Upper lobe of left lung (tissue), 6 donors: ENCODE measurements at places on chromosomes 11 and 22. TPM values are rescaled to one million over a fixed set of nuclear protein-coding genes. Genes with fewer than 3 reads are reported as not detected.

The MUC6 gene
- total RNA-seq = 0.06 TPM

GRCh38 chr11:45354976-45355705, 69.0 kb upstream of the SYT13 start:
- DNase-seq = peak; percentile 84

DNA sequence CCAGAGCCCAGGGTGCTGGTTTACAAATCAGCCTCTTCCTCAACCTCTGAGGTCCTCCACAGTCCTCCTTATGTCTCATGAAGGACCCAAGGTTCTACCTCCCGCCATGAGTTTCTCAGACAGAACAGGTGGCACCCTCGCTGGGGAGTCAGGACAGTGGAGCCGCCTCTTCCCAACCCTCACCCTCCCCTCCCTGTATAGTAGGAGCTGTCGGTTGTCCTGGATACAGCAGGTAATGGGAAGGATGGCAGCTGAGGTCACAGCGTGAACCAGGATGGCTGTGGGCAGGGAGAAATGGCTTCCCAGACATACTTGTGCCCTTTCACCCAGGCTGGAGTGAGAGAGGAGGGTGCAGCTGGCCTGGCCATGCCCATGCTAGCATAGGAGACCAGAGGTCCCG, 134.6 kb downstream of the CHST1 start:
- DNase-seq = no peak

The RAPSN gene
- 1.0 TPM for total RNA-seq

The MYBPC3 gene
- not detected for total RNA-seq

DNA sequence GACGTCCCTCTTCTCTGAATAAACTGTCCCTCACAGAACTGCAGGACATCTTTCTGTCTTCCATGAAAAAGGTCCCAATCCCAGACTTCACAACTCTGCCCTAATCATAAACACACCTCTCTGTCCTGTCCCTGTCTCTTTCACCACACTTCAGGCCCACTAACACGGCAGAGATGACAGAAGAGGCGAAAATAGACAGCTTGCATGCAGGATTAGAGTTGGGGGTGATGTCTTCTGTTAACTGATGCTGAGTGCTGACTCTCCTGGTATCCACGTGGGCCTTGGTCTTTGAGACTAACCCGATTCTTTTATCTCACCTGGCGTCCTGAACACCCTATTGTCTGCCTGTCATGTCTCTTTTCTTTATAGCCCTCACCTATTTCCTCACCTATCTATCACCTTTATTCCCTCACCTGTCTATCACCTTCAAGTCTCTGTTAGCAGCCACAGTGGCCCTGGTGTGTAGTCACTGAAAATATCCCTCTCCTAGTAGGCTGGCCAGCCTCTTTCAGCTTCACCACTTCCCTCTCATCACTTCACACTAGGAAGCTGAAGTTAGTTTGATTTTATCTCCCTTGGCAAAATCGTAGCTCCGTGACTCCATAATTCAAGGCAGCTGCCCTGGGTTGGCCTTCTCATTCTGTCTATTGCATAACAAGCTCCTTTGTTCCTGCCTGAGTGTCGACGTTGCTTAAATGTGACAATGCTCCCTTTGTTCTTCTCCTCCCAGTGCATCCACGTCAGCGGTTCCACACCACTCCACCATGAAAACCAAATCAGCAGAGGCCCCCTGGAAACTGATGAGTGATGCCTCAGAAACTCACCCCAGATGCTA, 30.6 kb upstream of the DRD2 start:
- DNase-seq = no peak

GRCh38 chr11:78669249-78669648, 94.6 kb upstream of the NARS2 start:
- DNase-seq = peak; percentile 50

GRCh38 chr11:76620489-76620888, 50.1 kb downstream of the LRRC32 start:
- DNase-seq = no peak

The APOL2 gene
- 50.4 TPM for total RNA-seq

GRCh38 chr22:43314611-43315010, 28.6 kb downstream of the SCUBE1 start:
- DNase-seq = no peak

GRCh38 chr11:73977856-73978519, 4.7 kb downstream of the UCP2 start:
- no peak for DNase-seq

The FIBIN gene
- total RNA-seq = 27.6 TPM

The CHRNA10 gene
- total RNA-seq = 2.4 TPM

DNA sequence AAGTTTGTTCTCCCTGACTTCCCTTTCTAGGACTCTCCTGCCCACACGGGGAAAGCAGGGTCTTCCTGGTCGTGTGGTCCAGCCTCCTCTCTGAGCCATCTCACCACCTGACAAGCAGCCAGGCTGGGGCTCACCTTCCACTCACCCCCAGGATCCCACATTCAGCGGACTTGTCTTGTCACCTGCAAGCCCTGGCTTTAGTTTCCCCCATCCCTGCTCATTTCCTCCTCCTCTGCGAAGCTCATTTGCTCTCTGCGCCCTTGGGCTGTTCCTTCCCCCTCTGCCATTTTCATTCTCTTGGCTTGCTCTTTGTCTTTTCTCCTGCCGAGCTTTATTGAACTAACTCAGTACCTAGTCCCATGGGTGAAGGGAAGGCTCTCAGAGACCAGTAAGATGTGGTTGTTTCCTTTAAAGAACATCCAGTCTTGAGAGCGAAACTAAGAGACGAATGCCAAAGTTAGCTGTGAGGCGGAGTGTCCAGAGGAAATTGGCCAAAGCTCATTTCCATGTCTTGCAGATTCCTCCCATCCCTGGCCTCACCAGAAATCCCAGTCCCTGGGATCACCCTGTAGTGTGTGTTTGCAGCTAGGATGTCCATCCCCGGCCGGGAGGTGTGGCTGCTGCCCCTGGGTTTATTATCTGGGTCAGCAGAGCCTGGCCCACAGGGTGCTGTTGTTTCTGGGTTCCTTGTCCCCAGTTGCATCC, 2.0 kb downstream of the ST14 start:
- no peak for DNase-seq

GRCh38 chr22:28837640-28838039, 37.3 kb upstream of the XBP1 start:
- DNase-seq = no peak

DNA sequence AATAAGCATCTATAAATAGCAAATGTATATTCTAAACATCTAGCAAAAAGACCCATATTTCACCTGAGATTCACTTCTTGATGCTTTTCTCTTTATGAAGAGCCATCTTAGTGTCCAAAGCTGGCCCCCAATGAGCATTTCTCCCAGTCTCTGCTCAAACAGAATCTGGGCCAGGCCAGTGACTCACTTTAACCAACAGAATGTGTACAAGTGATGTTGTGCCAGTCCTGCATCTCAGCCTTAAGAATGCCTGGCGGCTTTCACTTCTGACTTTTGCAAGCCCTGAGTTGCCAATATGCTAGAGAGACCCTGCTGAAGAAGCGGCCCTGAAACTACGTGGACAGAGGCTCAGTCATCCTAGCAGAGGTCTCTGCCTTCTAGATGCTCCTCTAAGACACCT, 6.9 kb upstream of the COPB1 start:
- no peak for DNase-seq

The APOBEC3F gene
- 12.0 TPM for total RNA-seq

GRCh38 chr11:1574238-1574932, 2.3 kb upstream of the DUSP8 start:
- peak; percentile 95 for DNase-seq

DNA sequence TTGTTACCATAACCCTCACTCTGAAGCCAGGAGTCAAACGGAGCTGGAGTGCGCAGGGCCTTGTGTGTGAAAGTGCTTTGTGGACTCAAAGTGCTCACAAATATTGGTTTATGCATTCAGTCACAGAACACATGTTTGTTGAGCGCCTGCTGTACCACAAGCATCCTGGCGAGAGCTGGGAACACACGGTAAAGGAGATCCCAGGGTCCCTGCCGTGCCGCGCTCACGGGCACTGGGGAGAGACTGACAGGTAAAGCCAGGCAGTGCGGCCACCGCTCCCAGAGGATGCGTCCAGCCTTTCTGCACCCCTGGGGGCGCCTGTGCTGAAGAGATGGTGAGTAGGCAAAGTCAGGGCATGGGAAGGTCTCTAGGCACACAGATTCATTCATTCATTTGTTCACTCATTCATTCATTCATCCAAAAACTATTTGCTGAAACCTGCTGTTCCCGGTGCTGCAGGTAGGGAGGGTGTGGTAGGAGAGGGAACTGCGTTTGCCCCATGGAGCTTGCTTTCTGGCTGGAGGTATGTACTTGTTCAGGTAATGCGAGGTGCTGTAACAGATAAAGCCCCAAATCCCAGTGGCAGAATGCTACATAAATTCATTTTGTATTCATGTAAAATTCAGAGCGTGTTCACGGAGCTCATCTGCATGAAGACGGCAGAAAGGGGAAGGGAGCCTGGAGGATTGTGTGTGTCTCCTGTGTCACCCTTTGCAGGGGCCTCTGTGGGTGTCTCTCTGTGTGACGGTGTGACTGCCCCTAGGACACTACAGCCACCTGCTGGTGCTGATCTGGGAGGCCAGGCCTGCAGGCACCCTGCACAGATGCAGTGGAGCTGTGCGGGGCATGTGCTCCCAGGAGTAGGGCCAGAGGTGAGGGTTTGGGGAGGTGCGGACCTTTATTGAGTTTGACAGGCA, 167.0 kb upstream of the B3GAT1 start:
- DNase-seq = peak; percentile 26

The OR56A1 gene
- not detected for total RNA-seq

The CDHR5 gene
- 0.40 TPM for total RNA-seq

DNA sequence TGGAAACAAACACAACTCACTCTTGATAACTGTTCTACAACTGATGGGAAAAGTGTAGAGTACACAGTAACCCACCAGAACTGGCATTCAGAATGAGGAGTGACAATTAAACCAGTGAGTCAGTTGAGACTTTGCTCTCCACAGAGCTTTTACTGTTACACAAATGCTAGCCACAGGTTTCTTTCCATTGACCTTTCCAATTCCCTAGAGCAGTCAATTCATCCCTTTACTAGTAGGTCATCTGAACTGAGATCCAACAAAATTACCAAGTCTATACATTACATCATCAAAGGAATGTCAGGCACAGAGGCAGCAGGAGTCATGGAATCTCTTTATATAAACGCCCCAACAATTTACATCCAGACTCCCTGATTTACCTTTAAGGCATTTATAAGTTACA, 65.9 kb downstream of the PHF21A start:
- no peak for DNase-seq
